ENCODE measurements at places on chromosomes 1 and 21. TPM values are rescaled to one million over a fixed set of nuclear protein-coding genes. Genes with fewer than 3 reads are reported as not detected.

- no peak for DNase-seq
Observed at GRCh38 chr1:243256590-243256989, 749 bp downstream of the SDCCAG8 start.

- no peak for DNase-seq
Observed at GRCh38 chr1:225329041-225329440, 98.8 kb downstream of the LBR start.

DNA sequence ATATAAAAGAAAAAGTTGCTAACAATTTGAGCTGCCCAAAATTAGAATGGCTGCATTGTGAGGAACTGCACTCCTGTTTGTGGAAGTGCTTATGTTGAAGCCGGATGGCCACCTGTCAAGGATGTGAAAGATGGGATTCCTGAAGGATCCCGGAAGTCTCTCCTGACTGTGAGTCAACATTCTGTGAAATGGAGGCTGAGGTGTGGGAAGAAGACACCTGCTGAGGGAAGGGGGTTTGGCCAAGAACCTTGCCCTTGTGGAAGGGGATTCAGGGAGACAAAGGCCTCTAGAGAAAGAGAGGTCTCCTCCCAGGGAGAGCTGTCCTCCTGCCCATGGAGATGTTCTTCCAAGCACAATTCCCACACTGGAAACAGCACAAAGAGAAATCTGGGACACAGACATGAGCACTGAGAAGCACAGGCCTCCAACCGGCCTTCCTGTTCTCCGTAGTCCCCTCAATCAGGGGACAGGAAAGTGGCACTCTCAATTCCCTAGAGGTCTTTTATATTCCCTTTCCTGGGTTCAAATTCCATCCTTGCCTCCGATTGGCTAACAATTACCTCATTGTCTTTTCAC lies 70.5 kb downstream of the CD2 start:
- peak; percentile 8 for DNase-seq

DNA sequence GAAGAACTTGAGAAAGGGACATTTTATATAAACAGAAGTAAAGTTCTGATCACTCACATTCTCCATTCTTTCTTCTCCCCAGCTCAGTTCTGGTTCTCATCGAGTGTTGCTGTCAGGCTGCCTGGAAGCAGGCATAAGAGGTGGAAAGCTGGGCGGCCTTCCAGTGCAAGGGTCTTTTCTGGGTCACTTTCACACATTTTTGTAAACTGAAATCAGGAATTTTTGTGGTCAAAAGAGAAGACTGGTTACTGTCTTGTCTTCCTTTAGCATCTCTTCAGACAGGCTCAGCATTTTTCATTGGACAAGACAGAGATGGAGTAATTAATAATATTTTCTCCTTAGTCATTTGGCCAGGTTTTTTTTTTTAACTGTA lies 93.7 kb downstream of the CTH start:
- peak; percentile 97 for DNase-seq

DNA sequence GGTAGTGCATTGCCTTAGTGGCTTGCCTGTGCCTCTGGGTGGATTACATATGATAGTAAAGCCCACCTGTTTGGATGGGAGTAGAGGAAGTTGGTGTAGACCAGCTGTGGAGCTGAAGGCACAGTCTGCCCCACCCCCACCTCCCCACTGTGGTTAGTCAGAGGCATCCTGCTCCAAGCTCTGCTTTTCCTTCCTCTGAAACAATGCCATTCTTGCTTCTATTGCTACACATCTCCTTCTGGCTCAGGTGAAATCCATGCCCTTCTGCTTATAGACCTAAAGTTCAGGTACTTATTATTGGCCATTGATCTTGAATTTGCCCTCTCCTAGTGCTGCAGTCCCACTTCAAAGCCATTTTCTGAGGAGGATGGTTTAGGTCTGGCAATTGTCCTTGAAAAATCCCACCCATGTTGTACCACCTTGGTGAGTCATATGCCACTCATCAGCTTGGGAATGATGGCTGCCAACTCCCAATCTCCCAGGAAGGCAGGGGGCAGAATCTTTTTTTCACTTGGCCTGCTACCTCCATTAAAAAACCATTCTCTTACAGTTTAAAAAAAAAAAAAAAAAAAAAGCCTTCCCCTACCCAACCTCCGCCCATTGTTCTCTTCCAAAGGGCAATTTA lies 6.7 kb upstream of the TXLNA start:
- DNase-seq: no peak

DNA sequence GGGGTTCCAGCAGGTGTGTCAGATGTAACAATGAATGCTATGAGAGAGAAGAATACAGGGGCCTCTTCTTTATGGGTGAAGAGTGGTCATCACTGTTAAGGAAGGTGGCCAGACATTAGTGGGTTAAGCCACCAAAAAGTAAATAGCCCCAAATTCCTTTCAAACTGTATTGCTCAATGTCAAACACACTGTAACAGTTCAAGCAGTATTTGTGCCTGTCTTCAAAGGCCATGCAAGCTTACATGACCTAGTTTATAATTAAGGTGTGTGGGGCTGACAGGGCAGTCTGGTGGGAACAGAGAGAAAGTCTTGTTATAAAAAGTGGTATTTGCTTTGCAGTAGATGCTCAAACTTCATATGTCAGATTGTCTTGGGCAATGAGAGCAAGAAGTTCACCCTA lies 18.5 kb downstream of the CHIT1 start:
- no peak for DNase-seq

DNA sequence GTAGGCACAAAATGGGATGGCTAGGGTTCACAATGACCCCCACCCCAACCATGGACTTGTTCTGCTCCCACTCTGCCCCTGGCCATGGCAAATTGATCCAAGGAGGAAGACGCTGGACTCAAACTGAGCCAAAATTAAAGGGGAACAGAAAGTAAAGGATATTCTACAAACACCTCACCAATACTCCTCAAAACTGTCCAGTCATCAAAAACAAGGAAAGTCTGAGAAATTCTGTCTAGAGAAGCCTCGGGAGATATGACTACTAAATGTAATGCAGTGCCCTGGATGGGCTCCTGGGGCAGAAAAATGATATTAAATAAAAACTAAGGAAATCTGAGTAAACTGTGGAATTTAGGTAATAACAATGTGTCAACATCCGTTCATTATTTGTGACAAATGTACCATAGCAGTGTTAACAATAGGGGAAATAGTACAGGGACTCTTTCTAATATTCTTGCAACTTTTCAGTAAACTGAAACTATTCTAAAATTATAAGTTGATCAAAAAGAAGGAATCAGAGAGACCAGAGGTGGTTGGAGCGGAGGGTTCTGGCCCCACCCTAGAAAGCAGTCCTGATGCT lies 45.0 kb downstream of the MIS18A start:
- DNase-seq: no peak

GRCh38 chr1:183893561-183894289 lies 88.8 kb downstream of the RGL1 start:
- no peak for DNase-seq

DNA sequence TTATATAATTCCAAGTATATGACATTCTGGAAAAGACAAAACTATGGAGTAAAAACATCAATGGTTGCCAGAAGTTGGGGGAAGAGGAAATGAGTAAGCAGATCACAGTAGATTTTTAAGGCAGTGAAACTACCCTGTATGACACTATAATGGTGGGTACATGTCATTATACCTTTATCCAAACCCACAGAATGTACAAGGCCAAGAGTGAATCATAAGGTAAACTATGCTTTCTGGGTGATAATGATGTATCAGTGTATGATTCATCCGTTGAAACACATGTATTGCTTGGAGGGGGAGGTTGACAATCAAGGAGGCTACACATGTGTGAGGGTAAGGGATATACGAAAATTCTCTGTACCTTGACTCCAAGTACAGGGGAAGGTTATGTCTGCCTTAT lies 862.7 kb downstream of the PLA2G4A start:
- DNase-seq: no peak

DNA sequence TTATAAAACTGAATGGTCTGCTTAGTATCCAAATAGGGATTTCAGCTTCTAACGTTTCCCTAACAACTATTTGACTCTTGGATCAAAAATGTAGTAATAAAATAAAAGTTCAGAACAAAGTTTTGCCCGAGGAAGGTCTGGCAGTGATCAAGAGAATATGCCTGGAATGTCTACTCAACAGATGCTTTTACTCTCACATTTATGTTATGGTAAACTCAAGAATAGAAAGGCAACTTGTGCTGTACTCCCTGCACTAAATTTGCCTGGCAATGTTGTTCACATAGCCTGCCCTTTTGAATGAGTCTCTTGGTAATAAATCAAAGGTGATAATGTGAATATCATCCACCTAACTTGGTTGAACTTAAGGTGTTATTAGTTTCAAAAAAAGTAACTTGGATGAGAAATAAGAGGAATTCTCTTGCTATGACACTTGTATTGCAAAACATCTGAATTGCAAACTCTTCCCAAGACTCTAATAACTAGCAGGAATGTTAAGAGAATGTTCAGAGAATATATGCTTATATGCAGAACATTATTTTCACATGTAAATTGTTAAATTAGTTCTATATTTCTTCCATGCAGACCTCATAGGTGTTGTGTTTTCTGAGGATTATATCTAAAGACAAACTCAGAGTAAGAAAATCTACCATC lies 215.8 kb downstream of the COL24A1 start:
- DNase-seq: peak; percentile 89

DNA sequence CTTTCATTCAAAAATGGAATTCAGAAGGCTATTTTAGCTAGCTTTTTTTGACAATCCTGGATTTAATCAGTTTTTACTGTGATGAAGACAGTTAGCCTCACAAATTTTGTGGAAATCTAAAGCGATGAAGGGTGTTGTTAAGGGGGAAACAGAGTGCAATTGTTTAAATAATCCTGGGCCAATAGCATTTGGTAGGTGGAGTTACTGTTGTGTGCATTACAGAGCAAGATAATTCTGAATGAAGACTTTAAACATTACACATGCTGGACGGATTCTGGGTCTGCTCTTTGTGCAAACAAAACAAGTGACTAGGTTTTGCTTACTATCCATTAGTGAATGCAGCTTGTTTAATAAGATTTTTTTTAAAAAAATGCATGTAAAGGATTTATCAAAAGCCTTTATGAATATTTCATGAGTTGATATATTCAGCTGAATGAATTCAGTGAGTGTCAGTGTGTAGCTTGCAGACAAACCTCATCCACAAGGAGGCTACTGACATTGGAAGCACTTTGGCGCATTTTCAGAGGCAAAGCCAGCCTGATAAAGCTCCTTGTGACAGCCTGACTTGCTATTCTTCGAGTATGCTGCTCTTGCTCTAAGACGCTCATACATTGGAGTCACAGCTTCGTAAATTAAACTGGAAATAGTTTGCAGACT lies 199.6 kb downstream of the PDE4B start:
- peak; percentile 44 for DNase-seq

- no peak for DNase-seq
Observed at GRCh38 chr21:45391743-45392572, 13.0 kb upstream of the COL18A1 start.

AMY1A gene
- 0.48 TPM for total RNA-seq

FCRL2 gene
- 1.2 TPM for total RNA-seq

CENPF gene
- 16.9 TPM for total RNA-seq

GBP2 gene
- total RNA-seq: 106 TPM
